ENCODE measurements at places on chromosomes 7 and 10. TPM values are rescaled to one million over a fixed set of nuclear protein-coding genes. Genes with fewer than 3 reads are reported as not detected.

ASB10 gene
- not detected for total RNA-seq

ADARB2 gene
- not detected for total RNA-seq

UBE2D4 gene
- total RNA-seq = 11.7 TPM

AGAP5 gene
- 2.9 TPM for total RNA-seq

SYT15 gene
- total RNA-seq = 2.7 TPM

SPDYE2B gene
- total RNA-seq = not detected

HABP2 gene
- 0.07 TPM for total RNA-seq

ARPC1B gene
- 293 TPM for total RNA-seq

PALD1 gene
- total RNA-seq = 8.0 TPM

AGFG2 gene
- 23.5 TPM for total RNA-seq

LSM5 gene
- total RNA-seq = 105 TPM

PLCE1 gene
- 5.8 TPM for total RNA-seq

CFAP46 gene
- 1.4 TPM for total RNA-seq

CYP3A4 gene
- not detected for total RNA-seq

ZC3HAV1 gene
- total RNA-seq = 31.1 TPM

GIMAP4 gene
- total RNA-seq = not detected

SLC26A5 gene
- not detected for total RNA-seq

ASIC3 gene
- total RNA-seq = 4.3 TPM

NPTX2 gene
- 0.06 TPM for total RNA-seq

MYH16 gene
- total RNA-seq = 0.56 TPM

ATRNL1 gene
- total RNA-seq = 0.30 TPM

PRSS1 gene
- total RNA-seq = not detected

CREB3L2 gene
- total RNA-seq = 33.3 TPM

NUTM2D gene
- total RNA-seq = 1.2 TPM

All from A549 treated with CORT108297 at 1 μM for 4 hours (cell line).